ENCODE measurements at places on chromosomes 7 and 10.

GRCh38 chr7:27991006-27991528, 189.5 kb downstream of the JAZF1 start:
- DNase-seq, result no peak

DNA sequence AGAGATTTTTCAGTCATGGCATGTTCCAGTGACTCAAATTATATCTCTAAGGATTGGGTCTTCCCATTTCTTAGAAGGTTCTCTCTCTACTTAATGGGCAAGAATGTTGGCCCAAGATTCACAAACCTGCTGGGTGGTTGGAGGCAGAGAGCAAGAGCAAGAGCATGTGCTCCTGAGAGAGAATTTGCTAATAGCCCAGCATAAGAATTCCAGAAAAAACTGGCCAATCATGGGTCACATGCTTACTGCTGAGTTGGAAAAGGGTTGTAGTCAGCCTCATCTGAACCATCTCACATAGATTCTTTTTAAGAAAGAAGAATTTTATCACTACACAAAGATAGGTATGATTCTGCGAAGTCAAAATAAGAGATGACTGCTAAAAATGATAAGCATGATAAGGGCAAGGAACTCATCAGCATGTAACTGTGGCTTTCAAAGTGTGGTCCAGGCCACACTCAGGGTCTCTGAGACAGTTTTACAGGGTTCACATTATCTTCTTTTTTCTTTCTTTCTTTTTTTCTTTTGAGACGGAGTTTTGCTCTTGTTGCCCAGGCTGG, 8.2 kb upstream of the VCL start:
- DNase-seq, result no peak

- DNase-seq, result no peak
These were observed 2.2 kb upstream of the MYL10 start for GRCh38 chr7:101631224-101631714.

- no peak for DNase-seq
These were observed 189.1 kb upstream of the FRMD4A start for GRCh38 chr10:14519785-14520184.

DNA sequence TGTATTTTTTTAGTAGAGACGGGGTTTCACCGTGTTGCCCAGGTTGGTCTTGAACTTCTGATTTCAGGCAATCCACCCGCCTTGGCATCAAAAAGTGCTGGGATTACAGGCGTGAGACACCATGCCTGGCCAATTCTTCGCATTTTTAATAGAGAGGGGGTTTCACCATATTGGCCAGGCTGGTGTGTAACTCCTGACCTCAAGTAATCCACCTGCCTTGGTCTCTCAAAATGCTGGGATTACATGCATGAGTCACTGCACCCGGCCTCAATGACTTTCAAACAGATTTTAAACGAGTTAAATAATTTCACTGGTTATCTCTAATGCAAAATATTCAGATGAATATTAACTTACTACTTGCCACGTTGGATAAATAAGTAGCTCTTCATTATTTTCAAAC, 37.6 kb upstream of the STEAP4 start:
- no peak for DNase-seq

DNA sequence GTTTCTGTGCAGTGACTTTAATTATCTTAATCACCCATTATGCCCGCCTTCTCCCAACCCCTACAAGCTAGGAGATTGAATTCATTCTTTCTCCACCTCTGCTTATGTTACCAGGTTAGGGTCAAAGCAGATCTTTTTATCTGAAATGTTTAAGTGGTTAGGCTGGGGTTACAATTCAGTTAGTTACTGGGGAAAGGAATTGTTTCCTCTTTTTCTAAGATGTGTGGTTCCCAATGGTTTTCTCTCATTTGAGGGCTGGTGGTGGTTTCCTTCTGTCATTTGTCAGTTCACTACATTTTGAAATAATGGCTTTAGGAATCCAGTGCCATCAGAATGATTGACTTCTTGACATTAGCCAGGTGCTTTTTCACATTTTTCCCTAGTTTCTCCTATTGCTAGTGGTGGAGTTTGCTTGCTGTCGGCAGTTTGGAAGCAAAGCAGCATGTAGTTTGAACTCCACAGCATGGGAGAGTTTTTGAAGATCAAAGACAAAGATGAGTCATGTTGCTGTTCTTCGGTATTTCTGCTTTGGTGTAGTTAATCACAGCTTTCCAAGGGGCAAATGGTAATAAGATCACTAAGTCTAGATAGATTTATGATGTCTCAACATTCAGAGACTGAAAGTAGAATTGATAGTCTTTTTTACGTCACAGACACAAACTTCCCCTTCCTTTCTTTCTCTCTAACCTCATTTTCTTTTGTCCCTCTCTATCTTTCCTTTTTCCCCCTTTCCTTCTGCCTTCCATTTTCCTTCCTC, 168.2 kb downstream of the SND1 start:
- DNase-seq, result no peak

- DNase-seq, result no peak
These were observed 613.9 kb upstream of the CELF2 start for GRCh38 chr10:10403762-10404161.

DNA sequence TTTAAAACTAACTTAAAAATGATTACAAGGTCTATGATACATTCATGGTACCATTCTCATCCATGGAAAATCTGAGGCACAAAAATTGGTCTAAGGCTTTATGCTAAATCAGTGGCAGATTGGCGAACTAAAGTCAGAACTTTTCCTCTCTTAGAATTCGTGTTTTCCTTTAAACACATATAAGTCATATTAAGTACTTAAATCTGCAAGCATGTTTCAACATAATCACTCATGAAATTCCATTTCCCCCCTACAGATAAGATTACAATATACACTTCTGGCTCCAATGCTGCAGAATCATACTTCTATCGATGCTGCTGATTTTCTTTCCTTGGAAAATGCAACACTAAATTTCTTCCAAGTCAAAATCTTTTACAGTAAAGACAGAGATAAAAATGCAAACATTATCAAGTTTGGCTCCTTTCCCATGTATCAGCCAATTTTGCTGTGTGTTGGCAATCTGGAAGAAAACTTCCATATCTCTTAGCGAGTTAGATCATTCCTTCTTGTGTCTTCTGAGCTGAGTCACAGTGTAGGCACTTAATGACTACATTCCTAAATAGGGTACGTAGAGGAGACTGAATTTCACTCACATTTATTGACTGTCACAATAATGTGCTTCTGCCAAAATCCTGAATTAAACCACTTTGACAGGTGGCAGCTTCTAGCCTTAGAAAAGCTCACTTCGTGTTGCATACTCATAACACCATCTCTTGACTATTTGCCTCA, 76.4 kb upstream of the LRRC17 start:
- no peak for DNase-seq

GRCh38 chr10:121541450-121542120, 56.7 kb downstream of the FGFR2 start:
- DNase-seq, result no peak

- DNase-seq, result no peak
These were observed 337.4 kb downstream of the CRPPA start for GRCh38 chr7:16083931-16084330.
